ENCODE measurements at places on chromosomes 12 and 14. TPM values are rescaled to one million over a fixed set of nuclear protein-coding genes. Genes with fewer than 3 reads are reported as not detected.

- no peak for DNase-seq
These were observed 106.9 kb downstream of the PRKD1 start for GRCh38 chr14:29820785-29821184.

DNA sequence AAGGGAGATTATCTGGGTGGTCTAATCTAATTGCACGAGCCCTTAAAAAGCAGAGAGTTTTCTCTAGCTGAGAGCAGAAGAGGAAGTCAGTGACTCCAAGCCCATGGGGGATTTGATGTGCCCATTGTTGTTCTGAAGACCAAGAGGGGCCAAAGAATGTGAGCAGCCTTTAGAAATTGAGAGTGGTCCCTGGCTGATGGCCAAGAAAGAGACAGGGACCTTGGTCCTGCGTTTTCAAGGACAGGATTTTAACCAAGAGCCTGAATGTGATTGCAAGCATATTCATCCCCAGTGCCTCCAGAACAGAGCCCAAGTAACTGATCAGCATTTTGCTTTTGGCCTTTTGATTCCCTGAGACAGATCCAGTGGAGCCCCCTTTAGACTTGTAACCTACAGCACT lies 1353.9 kb downstream of the AACS start:
- no peak for DNase-seq

GRCh38 chr14:101225157-101226152 lies 321.9 kb upstream of the RTL1 start:
- no peak for DNase-seq

GRCh38 chr12:23618718-23619117 lies 330.8 kb downstream of the SOX5 start:
- DNase-seq, result peak; percentile 5

- no peak for DNase-seq
These were observed 41.7 kb downstream of the NEDD1 start for GRCh38 chr12:96948782-96949181.

The LYZ gene
- total RNA-seq, result 1.9 TPM

DNA sequence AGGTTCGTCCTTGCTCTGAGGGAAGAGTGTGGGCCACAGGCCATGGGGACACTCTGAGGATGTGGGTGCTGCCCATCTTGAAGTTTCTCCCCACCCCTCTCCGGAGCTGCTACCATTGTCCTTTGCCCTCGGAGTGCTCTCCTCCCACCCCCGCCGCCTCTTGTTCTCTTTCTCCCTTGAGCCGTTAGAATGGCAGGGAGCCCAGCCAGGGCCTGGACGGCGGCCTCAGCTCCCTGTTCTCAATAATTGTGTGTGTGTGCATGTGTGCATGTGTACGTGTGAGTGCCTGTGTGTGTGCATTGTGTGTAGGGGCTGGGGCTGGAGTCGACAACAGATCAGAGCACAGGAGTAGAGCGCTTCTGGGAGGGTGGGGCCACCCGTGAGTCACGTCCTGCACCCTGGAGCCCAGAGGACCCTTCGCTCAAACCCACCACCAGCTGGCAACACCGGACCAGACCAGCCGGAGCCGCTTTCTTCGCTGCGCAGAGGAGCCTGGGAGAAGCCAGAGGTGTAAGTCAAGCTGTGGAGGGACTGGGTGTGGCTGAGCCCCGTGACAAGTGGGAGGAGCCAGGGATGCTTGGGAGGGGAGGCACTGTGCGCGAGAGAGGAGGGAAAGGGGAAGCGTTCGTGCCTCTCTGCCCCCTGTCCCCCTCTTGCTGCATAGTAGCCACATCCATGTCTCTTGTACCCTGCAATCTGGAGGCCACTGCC lies 25.9 kb upstream of the KCNA5 start:
- DNase-seq, result no peak

DNA sequence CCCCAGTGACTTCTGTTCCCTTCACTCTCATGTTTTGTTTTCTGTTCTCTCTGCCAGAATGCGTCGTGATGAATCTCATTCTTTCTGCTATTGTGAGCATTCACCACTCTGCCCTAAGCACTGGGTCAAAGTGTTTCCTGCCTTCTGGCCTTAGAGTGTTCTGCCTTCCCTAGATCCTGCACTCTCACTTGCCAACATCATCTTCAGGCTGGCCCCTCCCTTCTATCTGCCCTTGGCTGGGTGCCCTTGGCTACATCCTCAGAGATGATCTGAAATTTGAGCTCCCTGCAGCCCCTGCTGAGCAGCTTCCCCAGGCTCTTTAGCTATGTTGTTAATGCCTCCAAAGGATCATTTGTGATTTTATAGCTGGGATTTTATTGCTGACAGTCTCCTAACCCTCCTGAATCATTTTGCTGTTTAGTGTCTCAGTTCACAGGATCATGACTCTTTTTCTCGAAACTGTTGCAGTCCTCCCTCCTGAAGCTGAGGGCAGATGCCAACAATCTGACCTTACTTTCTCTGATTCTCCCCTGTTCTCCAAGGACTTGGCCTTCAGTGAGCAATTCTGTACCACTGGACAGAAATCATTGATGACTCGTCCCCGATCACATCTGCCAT lies 4.5 kb downstream of the DHRS2 start:
- no peak for DNase-seq

- no peak for DNase-seq
These were observed 36.5 kb downstream of the GYS2 start for GRCh38 chr12:21568115-21568514.

DNA sequence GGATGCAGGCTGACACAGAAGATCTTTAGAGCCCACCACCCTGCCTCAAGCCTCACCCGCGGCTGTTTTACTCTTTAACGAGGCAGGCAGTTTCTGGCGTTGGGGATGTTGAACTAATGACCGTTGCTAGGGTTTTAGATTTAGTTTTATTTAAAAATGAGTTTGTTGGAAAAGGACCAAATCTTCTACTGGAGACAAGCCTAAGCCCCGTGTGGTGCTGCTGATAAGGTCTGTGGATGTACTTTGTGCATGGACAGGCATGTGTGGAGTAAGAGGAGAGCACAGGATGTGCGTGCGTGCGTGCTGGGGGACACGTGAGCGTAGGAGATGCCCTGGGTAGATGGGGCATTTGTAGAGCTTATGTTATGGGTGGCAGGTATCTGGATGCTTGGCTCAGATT lies 5.7 kb downstream of the NTF3 start:
- no peak for DNase-seq

Measured in GM12878 (cell line).